ENCODE measurements at places on chromosomes 1 and 21. TPM values are rescaled to one million over a fixed set of nuclear protein-coding genes. Genes with fewer than 3 reads are reported as not detected.

DNA sequence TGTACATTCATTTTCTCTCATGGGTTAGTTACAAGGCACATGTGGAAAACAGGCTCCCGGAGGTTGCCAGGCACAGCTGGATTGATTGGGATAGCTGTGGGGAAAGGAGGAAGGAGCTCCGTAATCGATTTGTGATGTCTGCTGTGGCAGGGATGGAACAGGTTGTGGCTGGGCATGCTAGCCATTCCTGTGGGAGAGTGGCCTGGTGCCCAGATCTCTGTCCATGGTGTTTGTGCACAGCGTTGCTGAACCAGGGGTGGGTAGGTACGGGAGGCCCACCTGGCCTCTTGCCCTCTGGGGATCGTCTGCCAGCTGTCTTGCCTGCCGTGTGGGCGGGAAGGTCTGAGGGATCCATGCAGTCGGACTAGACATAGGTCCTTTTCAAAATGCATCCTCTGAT, 302.8 kb upstream of the VAMP3 start:
- no peak for DNase-seq

DNA sequence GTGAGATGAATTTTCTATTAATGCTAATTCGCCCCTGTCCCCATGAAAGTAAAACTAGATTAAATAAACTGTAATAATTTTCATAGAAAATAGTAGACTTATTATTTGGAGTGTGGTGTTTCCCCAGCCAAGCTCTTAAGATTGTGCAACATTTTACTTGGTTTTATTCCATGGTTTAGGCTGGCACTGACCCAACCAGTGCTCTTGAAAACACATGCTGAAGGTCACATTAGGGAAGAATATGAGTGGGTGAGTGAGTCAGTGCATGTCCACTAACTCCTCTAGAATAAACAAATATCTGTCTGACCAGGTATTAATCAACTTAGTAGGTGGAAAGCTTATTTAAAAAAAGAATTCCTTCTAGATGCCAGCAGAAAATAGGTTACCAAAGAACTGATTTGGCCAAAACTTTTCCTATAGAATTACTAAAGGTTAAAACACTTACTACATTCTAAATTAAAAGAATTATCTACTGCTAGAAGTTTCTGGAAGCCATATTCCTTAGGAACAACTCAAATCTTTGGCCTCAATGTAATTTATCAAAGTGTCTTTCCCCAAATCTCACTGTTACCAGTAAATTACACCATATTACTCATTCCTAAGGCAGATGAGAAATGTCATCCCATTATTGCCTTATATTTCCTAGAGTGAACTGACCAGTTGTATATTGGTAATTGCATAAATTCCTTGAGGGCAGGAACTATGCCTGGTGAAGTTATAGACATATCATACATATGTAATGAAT, 89.7 kb upstream of the RGS1 start:
- peak; percentile 98 for DNase-seq

The PLA2G2A gene
- polyA plus RNA-seq: not detected

The MCOLN3 gene
- 0.05 TPM for polyA plus RNA-seq

DNA sequence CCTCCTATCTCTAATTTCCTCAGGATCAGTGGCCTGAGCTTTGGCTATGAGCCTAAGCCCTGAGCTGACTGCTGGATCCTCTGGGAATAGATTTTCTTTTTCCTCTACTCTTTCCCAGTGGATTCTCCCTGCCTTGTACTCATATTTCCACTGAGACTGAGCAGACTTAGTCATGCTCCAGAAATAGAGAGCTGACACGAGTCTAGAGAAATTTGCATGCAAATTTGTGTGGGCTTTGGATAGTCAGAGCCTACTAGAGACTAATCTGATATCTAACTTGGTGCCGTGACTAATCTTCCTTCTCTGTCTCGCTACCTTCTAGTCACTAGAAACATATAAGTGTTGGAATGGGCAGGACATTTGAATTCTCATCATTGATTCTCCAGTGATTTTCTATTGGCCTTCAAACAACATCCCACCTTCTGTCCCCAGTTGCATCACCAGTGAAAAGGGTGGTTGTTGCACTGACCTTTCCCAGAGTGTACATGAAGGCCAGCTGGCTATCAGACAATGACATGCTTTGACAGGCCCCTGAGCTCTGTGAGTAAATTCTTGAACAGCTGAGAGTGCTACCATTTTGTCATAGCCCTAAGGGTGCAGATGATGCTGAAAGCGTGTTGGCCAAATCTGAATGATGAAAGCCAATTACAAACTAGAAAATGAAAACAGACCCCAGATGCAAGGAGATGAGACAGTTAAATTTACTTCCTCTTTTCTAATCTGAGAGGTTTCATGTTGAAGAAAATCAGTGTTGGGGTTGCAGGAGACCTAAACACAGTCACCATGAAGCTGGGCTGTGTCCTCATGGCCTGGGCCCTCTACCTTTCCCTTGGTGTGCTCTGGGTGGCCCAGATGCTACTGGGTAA, at the start of gene FCRLA:
Gene FCRLA (plus strand): TSS at position 748 of the 866 bp plus-strand sequence. CDS start 36 bp downstream, at position 784.
- DNase-seq: peak; percentile 70

The CD247 gene
- polyA plus RNA-seq: not detected

- DNase-seq: no peak
These were observed 5.8 kb downstream of the RAP1GAP start for GRCh38 chr1:21663248-21663950.

DNA sequence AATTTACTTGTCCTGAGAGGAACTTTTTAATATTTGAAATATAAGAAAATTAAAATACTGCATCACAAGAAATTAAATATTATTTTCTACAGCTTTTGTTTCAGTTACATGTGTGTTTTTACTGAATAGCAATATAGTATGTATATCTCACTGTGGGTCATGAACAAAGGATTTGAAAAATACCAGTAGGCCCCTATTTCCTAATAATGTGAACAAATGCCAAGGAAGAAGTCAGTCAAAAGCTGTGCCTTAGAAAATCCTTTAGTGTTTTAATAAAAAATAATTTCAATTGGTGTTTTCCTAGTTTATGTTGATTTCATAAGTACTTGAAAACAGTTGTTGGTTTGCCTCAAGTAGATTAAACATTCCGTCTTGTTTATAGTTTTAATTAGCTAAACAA, 46.7 kb downstream of the SMYD3 start:
- no peak for DNase-seq

GRCh38 chr1:220363196-220363837, 91.1 kb upstream of the RAB3GAP2 start:
- no peak for DNase-seq

DNA sequence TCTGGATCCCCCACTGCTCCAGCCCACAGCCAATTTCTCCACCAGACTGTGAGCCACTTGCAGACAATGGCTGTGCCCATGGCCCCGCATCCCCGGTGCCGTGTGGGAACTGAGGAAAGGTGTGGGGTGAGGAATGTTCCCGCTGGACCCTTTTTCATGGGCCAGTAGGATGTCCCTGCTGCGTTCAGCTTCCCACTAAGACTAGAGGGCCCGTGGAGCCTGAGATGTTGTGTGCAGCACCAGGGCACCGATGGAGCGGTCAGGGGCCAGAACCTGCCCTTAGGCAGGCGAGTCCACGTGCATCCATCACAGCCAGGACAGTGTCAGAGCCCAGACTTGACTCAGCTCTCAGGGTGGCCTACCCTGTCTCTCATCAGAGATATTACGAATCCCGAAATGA, 105.7 kb upstream of the COL6A1 start:
- DNase-seq: no peak

The CSDE1 gene
- 346 TPM for polyA plus RNA-seq

GRCh38 chr1:151386002-151386401, 13.4 kb upstream of the PSMB4 start:
- no peak for DNase-seq

The CCDC27 gene
- polyA plus RNA-seq: not detected

DNA sequence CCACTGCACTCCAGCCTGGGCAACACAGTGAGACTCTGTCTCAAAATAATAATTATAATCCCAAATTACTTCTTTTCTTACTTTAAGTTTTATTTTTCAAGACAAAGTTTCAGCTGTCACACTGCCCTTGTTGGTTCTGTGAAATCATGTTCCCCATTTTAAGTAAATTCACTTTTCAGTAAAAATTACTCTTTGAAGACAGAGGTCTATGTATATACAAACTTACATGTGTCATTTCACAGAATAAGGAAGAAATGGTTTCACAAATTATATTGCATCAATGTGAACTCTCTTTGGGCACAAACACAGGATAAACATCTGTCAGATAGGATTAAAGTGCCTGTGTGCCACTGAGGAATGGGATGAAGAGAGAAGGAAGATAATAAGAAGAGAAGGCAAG, 33.1 kb upstream of the ETS2 start:
- no peak for DNase-seq

The FCRL4 gene
- polyA plus RNA-seq: not detected

The S100A4 gene
- 20.0 TPM for polyA plus RNA-seq

The OR2L3 gene
- polyA plus RNA-seq: not detected

- DNase-seq: no peak
These were observed 374.6 kb upstream of the RUNX1 start for GRCh38 chr21:35423709-35424108.

The ALX3 gene
- polyA plus RNA-seq: not detected

DNA sequence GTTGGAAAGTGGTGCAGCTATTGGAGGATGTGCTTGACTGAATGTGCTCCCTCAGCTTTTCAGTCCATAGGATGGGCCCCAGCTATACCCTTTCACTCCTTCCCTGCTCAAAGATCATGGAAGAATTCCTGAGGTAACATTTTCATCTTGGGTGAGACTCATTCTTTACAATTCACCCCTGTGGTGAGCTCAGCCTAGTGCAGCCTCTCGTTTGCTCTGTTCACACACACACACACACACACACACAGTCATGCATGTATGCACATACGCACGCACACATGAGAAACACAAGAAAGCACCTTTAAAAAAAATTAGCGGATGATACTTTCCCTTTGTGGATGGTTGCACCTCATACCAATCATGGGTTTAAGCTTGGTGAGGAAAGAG, 25.8 kb downstream of the CCN1 start:
- no peak for DNase-seq

The GRIK1 gene
- polyA plus RNA-seq: not detected

DNA sequence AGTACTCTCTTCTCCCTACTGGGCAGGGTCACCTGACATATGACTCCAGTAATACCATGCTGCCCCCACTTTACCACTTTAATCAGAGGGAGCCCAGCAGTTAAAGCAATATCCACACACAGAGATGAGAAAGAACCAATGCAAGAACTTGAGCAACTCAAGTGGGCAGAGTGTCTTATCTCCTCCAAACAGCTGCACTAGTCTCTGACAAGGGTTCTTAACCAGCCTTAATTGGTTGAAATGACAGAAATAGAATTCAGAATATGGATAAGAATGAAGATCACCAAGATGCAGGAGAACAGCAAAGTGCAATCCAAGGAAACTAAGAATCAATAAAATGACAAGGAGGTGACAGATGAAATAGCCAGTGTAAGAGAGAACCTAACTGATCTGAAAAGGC, 91.0 kb downstream of the KCNT2 start:
- DNase-seq: no peak

The THEM5 gene
- polyA plus RNA-seq: not detected

DNA sequence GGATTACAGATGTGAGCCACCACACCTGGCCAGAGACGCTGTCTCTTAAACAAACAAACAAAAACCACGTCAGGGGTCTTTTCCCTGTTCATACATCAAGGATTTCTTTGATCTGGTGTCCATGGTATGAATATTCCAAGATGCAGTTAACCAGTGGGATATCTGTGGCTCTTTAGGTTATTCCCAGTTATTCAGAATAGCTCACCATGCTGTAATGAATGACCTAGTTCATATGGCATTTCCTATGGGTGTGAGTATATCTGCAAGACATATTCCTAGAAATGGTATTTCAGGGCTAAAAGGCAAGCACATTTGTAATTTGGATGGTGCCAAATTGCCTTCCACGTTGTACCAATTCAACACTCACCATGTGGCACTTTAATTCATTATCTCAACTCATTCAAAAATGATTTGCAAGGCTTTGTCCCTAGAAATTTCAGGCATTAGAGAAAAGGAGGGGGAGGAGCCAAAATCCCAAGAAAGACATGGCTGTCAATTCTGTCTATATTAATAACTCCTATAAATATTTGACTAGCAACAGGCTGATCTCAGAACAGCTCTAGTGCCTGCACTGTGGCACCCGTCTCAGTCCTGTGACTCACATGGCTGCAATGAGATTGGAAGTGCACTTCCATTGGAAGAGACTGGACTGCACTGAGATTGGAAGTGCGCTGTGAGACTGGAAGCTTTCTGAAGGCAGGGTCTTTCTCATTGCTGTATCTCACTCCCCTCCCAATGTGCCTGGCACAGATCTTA, 6.0 kb upstream of the STMN1 start:
- peak; percentile 38 for DNase-seq

- DNase-seq: no peak
These were observed 53.0 kb downstream of the SPAG17 start for GRCh38 chr1:118132000-118132399.

The HTR1D gene
- polyA plus RNA-seq: 0.07 TPM

The TIE1 gene
- 0.76 TPM for polyA plus RNA-seq

GRCh38 chr1:67352211-67352610, 44.5 kb downstream of the IL12RB2 start:
- no peak for DNase-seq

Data from AG04450 (cell line).